ENCODE measurements at places on chromosomes 1 and 21.

DNA sequence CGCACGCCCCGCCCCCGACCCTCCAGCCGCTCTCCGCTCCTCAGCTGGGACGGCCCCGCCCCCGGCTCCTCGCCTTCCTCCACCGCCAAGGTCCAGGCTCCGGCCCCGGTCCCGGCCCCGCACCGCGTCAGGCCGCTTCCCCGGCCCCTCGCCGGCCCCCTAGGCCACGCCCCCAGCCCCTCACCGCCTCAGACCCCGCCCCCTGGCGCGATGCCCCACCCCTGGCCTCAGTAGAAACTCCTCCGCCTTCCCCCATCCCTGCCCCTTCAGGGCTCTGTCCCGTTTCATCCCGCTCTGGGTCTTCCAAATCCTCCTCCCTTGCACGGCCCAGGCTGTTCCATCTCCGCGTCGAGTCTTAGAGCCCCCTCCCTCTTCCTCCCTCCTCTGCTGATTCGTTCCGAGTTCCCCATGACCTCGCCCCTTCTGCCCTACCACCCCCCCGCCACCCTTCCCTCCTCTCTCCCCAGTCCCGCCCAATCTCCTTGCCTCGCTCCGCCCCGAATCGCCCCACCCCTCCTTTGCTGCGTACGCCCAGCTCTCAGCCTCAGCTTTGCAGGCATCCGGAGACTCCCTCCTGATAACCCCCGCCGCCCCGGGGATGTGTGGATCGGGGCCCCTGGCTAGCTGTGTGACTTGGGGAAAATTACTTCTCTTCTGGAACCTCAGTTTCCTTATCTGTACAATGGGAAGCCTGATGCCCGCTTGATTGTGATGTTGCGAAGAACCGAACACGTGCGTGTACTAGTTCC is 448 bp upstream of the ASAP3 start:
- peak; percentile 69 for DNase-seq

DNA sequence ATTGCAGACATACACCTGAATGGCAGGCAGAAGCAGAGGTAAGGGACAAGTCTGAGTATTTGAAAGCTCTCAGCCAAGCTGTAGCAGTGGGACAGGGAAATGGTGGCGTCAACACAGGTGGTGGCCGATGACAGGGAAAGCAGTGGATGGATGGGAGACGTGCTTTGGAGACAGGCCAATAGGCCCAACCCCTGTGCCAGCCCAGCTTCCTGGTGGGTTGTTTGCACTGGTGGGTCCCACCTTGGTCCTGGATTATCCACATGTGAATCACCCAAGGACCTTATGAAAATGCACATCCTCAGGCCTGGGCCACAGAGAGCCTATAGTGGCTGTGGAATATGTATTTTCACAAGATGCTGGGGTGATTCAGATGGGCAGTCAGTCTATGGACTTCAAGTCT is 203.7 kb upstream of the VAMP3 start:
- DNase-seq: no peak

GRCh38 chr1:116457946-116458604 is 85.0 kb downstream of the ATP1A1 start:
- DNase-seq: peak; percentile 40

DNA sequence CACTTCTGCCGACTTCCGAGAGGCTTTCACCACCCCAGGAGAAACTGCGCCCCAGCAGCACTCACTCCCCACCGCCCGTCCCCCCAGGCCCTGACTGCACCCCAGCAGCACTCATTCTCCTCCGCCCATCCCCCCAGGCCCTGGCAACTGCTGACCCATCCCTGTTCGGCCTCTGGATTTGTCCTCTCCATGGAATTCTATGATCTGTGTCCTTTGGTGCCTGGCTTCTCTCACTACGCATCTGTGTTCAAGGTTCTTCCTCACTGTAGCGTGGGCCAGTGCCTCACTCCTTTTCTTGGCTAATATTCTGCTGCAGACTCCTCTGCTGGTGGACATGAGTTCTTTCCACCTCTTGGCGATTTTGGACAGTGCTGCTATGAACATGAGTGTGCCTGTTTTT is 121.8 kb upstream of the ARHGEF16 start:
- no peak for DNase-seq

DNA sequence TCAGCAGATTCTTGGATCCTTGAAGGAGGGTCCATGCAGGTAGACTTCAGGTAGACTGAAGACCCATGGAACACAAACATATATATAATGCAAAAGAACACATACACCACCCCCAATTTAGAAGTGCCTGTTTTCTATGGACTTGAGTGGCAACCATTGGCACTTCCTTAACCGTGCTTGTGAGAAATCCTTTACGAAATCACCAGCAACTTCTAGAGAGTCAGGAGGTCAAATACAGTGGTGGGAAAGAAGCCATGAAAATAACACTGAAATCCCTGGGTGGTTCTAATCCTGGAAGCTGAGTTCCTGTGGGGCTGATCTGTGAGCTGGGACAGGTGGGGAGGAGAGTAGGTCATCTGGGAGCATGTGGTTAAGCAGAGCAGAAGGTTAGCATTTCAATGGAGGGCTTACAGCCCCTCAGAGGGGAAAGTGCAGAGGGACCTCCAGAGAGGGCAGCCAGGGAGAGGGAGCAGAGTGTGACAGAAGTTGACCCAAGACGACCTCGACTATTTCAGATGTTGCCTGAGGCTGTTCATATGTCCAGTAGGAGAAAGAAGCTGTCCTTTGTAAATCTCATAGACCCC is 13.0 kb upstream of the IL10 start:
- no peak for DNase-seq

DNA sequence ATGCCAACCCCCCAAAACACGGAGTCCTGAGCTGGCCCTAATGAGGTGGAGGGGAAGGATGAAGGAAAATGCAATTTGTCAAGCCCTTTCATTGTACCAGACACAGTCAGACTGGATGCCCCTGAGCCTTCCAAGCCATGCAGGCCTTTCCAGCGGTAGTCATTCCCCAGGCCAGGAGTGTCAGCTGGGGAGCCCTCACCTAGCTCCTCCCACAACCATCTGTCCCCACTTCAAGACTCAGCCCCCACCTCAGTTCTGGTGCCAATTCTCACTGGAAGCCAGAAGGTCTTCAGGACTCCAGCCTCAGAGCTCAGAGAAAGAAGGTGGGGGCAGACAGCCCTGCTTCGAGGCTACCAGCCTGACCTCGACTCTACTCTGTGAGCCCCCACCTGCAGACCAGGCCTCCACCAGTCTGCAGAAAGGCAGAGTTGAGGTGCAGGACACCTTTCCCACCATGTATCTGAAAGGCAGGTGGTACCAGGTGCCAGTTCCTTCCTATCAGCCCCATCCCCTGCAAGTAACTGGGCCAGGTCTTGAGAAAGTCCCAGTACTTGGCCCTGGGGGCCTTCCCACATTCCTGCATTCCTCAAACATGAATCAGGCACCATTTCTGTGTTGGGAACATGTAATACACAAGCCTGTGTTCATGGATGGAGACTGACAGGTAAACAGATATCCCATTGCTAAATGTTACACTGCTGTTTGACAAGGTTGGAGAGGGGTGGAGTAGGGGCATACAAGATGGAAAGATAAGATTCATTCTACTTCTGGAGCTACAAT is 180.6 kb upstream of the EDN2 start:
- no peak for DNase-seq
